Hindlimb muscle (tissue), 1 donor: ENCODE measurements at places on chromosomes 5 and 9.

GRCh38 chr5:159519365-159519764, 189.1 kb upstream of the IL12B start:
- no peak for DNase-seq

- DNase-seq: no peak
Observed at GRCh38 chr5:85576666-85577065, 1041.1 kb upstream of the COX7C start.

DNA sequence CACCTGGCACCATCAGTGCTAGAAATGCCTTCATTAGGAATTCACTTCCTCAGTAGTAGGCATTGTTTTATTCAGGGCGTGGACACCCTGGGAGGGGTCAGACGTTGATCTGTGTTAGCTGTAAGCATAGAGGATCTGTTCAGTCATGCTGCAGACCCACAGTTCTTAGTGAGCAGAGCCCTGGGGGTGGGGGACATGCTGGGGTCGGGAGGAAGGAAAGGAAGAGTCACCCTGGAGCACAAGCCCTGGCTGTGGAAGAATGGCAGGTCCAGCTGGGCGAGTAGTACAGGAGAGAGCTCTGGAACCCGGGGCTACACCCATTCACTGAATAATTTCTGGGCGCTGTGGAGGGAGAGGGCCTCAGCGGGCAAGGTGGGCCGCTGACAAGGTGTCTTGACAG, 172.5 kb downstream of the FSTL4 start:
- DNase-seq: no peak

GRCh38 chr5:74934949-74935751, 69.0 kb upstream of the FAM169A start:
- DNase-seq: no peak

DNA sequence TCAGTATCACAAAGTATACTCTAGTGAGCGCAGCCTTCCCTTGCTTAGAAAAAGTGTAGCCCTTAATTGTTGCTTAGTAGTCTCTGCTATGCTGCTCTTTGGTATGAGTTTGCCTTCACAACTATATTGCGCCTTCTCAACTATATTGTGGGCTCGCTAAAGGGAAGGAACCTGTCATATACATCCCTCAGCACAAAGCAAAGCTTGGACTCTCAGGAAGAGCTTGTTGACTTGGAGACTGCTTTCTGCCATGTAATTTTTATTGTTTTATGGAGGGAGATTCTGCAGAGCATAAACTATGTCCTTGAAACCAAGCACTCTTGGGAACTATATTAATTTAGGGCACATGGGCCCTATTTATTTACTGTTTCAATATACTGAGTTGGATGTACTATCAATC, 119.1 kb upstream of the HAPLN1 start:
- DNase-seq: no peak

DNA sequence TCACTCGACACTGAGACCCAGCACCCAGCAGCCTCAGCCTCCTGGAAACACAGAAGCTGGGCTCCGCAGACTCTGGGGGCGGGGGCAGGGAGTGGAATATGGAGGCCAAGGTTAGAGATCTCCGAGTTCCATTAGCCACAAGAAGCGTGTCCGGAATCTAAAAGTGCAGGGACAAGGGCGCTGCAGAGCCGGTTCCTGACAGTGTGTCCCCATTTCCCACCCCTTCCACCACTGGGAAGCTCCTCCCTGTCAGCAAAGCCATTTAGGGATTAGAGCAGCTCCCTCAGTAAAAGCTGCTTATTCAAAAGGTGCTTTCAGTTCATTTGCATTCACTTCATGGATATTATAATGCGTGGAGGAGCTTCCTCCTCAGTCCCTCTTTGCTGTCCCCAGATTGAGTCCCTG, 74.1 kb upstream of the HSPA9 start:
- DNase-seq: no peak

DNA sequence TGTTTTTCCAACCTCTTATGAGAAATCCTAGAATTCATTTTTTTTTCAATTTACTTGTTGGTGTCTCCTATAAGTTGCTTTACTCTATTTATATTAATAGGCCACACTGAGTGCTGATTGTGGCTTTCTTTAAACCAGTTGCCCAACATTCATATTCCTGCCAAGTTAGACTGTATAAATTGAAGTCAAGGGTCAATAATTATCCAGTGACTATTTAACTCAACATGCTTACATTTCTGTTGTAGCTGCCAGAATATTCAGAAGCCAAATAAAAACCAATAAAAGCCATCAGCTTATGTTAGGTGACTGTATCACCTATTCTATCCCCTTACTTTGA, 169.0 kb downstream of the PTPRD start:
- DNase-seq: no peak
